ENCODE measurements at places on chromosomes 3 and 15.

DNA sequence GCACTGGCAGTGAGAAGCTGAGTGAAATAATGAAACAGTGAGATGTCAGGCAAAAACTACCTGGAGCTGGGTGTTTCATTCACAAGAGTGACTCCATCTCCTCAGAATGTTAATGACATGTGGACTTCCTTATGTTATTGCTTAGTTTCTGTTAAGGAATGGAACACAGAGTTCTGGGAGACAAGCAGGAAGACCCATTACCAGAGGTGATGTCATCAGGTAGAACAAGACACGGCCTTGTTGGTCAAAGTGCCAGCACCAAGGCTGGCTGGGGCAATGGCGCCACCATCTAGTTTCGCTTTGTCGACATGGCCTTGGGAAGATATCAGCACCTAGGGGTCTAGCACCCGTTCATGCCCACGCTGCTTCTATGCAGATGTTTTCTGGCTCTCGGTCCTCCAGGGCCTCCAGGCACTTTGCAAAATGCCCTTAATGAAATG, 252.2 kb downstream of the FAM43A start:
- no peak for DNase-seq
- no peak overlapping the region for H3K4me3 ChIP-seq
- no peaks in the 10 kb centered on the region for H3K36me3 ChIP-seq
- no peak overlapping the region for H3K27ac ChIP-seq
- no peaks in the 10 kb centered on the region for H3K4me1 ChIP-seq

GRCh38 chr15:74750751-74751150, 2.1 kb downstream of the CYP1A2 start:
- no peak overlapping the region for H3K4me3 ChIP-seq
- H3K36me3 ChIP-seq, result no peaks in the 10 kb centered on the region
- no peaks in the 10 kb centered on the region for H3K4me1 ChIP-seq
- no peaks in the 10 kb centered on the region for H3K27me3 ChIP-seq
- H3K27ac ChIP-seq, result no peak overlapping the region
- no peak for DNase-seq

- no peaks in the 10 kb centered on the region for H3K36me3 ChIP-seq
- H3K4me3 ChIP-seq, result no peak overlapping the region
- H3K4me1 ChIP-seq, result peaks cover 3% of the 10 kb centered on the region
- DNase-seq, result no peak
- H3K27ac ChIP-seq, result peak overlapping the region; percentile 6
Measured at GRCh38 chr3:45043728-45044299, 17.7 kb downstream of the CLEC3B start.

DNA sequence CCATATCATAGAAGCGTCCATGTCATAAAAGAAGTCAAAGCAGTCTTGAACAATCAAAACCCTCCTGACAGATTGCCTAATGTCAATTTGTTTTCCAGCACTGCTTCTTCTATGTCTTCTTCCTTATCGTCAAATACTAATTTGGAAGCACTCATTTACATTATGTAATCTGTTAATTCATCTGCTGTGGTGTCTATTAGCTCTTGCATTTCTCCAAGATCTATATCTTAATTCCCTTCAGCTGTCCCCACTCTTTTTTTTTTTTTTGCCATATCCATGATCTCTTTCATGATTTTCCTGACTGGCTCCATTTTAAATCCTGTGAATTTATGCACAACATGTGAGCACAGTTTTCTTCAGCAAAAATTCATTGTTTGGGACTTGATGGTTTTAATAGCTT, 560.5 kb upstream of the ARPP21 start:
- no peak for DNase-seq
- H3K36me3 ChIP-seq, result no peaks in the 10 kb centered on the region
- no peaks in the 10 kb centered on the region for H3K4me1 ChIP-seq
- H3K27ac ChIP-seq, result no peak overlapping the region
- H3K4me3 ChIP-seq, result no peak overlapping the region

DNA sequence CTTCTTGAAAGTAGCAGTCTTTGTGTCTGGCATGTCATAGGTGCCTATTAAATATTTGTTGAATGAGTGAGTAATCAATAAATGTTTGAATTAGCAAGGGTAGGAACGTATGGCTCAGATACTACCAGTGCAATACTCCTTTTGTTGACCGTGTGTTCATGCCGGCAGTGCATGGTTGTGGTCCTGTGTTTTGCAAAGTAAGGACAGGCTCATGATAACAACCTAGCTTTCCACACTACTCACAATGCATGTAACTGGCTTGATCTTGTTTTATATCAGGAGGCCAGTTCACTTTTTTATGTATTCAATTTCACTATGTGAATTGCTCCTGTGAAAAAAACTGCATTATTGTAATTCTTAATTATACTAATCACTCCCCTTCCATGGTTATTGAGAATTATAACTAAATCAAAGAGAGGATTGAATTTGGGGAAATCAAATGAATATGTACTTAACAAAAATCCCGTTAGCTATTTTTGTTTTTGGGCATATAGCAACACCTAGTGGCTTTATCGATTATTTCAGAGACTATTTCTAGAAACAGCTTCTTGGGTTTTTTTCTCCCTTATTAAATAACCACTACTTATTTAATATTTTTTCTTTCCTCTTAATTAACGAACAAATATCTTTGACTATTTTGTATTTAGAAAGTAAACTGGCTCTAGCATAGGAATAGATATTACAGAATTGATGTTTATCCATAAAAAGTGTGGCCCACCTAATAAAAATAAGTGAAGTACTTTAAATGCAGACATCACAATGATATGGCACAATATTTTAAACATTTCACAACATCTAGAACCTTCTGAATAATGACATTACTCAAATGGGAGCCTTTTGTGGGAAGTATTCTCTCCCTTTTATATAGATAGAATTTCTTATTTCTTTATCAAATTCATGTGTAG, 218.5 kb downstream of the BBX start:
- no peak overlapping the region for H3K4me3 ChIP-seq
- DNase-seq, result no peak
- H3K4me1 ChIP-seq, result no peaks in the 10 kb centered on the region

GRCh38 chr3:124260206-124260915, 268.4 kb upstream of the ROPN1 start:
- H3K36me3 ChIP-seq, result no peaks in the 10 kb centered on the region
- no peaks in the 10 kb centered on the region for H3K27me3 ChIP-seq
- DNase-seq, result no peak
- no peak overlapping the region for H3K27ac ChIP-seq

GRCh38 chr15:31803388-31803884, 226.9 kb upstream of the CHRNA7 start:
- no peaks in the 10 kb centered on the region for H3K36me3 ChIP-seq
- no peaks in the 10 kb centered on the region for H3K4me1 ChIP-seq
- H3K27me3 ChIP-seq, result no peaks in the 10 kb centered on the region
- H3K4me3 ChIP-seq, result no peak overlapping the region

DNA sequence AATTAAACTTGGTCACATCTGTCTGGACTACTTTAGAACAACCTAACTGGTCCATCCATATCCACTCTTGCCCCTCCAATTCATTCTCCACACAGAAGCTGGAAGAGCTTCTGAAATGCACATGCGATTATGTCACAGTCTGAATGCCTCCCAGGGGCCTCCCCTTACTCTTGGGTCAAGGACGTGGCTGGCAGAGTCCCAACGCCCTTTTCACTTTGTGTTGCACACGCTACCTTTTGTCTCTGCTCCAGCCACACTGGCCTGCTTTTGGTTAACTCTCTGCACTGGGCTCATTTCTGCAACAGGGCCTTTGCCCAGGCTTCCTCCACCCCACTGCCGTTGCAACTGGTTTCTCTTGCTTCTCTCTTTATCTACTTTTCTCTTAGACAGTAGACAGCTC, 245.2 kb downstream of the IL20RB start:
- H3K27ac ChIP-seq, result no peak overlapping the region
- H3K36me3 ChIP-seq, result no peaks in the 10 kb centered on the region
- H3K27me3 ChIP-seq, result no peaks in the 10 kb centered on the region

GRCh38 chr3:19934098-19934566, at the start of gene EFHB:
TSS of gene EFHB (minus strand) at chr3:19934217. CDS start at chr3:19934018, 199 bp downstream.
- peak; percentile 69 for DNase-seq
- H3K4me1 ChIP-seq, result no peaks in the 10 kb centered on the region
- H3K36me3 ChIP-seq, result no peaks in the 10 kb centered on the region
- H3K27ac ChIP-seq, result no peak within 1 kb of the TSS
- peaks cover 4% of the 10 kb centered on the region for H3K27me3 ChIP-seq
- H3K4me3 ChIP-seq, result no peak within 1 kb of the TSS

- H3K4me1 ChIP-seq, result no peaks in the 10 kb centered on the region
- DNase-seq, result no peak
- H3K27me3 ChIP-seq, result no peaks in the 10 kb centered on the region
- H3K27ac ChIP-seq, result no peak overlapping the region
- no peak overlapping the region for H3K4me3 ChIP-seq
Measured at GRCh38 chr3:9019259-9019961, 56.1 kb upstream of the RAD18 start.

- no peaks in the 10 kb centered on the region for H3K27me3 ChIP-seq
- no peaks in the 10 kb centered on the region for H3K36me3 ChIP-seq
- DNase-seq, result no peak
- H3K4me1 ChIP-seq, result peaks cover 6% of the 10 kb centered on the region
- H3K4me3 ChIP-seq, result no peak overlapping the region
- peak overlapping the region; percentile 38 for H3K27ac ChIP-seq
Measured at GRCh38 chr15:47332481-47332880, 384.8 kb upstream of the SEMA6D start.

GRCh38 chr3:141920701-141921100, 44.3 kb downstream of the ATP1B3 start:
- H3K4me1 ChIP-seq, result no peaks in the 10 kb centered on the region
- no peak for DNase-seq
- H3K27me3 ChIP-seq, result no peaks in the 10 kb centered on the region
- no peak overlapping the region for H3K27ac ChIP-seq

GRCh38 chr3:185764980-185765370, 59.9 kb downstream of the IGF2BP2 start:
- H3K4me1 ChIP-seq, result peaks cover 22% of the 10 kb centered on the region

DNA sequence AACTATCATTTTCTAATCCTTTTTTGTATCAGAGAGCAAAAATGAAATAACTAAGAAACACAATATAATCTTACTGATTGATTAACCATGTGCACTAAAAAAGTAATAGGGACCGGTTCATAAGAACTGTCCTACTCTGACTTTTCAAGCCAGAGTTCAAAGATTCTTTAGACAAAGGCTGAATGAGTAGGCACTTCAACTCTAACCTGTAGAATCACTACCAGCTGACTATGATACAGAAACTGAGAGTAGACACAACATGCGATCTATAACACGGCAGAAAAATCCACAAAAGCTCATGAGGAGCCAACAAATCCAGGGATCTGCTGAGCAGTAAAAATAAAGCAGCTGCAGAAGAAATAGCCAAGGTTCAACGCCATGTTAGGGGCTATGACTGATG, 8.9 kb downstream of the COPB2 start:
- no peaks in the 10 kb centered on the region for H3K27me3 ChIP-seq
- peaks cover 4% of the 10 kb centered on the region for H3K4me1 ChIP-seq
- no peak overlapping the region for H3K27ac ChIP-seq

DNA sequence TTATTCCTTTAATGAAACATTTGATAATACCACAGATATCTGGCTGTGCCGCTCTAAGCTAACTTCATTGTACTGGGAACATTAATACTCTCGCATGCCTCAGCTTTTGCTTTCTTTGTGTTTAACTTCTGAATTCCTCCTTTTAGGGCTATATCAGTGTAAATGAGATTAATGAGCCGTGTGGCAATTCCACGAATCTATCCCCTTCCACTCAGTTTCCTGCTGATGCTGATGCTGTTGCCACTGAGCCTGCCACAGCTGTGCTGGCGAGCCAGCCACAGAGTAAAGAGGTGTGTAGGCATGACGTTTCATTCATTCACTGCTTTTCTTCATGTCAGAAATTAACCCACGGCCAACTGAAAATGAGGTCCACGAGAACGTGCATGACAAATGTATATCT, 30.0 kb upstream of the ABHD10 start:
- no peaks in the 10 kb centered on the region for H3K27me3 ChIP-seq
- H3K4me1 ChIP-seq, result no peaks in the 10 kb centered on the region
- no peak overlapping the region for H3K4me3 ChIP-seq
- H3K36me3 ChIP-seq, result peaks cover 18% of the 10 kb centered on the region
- H3K27ac ChIP-seq, result no peak overlapping the region

DNA sequence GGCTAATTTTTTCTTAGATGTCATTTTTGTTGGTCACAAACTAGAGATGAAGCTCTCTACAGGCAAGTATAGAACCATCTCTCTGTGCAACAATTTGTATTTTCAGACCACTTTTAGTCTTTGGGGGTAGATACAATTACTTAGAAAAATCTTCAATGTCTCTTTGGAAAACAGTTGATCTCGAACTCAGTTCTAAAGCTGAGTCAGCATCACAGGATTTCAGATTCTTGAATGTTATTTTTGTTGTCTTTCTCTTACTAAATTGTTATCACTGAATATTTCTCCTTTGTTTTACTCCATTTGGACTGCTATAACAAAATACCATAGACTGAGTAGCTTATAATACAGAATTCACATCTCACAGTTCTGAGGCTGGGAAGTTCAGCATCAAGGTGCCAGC, 1557.0 kb downstream of the SI start:
- H3K36me3 ChIP-seq, result no peaks in the 10 kb centered on the region
- no peaks in the 10 kb centered on the region for H3K4me1 ChIP-seq
- no peaks in the 10 kb centered on the region for H3K27me3 ChIP-seq
- no peak for DNase-seq
- H3K4me3 ChIP-seq, result no peak overlapping the region
- no peak overlapping the region for H3K27ac ChIP-seq

GRCh38 chr3:114566162-114566755, 272.4 kb downstream of the TIGIT start:
- H3K4me3 ChIP-seq, result no peak overlapping the region
- H3K27me3 ChIP-seq, result no peaks in the 10 kb centered on the region
- H3K27ac ChIP-seq, result no peak overlapping the region
- H3K4me1 ChIP-seq, result no peaks in the 10 kb centered on the region
- no peak for DNase-seq
- no peaks in the 10 kb centered on the region for H3K36me3 ChIP-seq

DNA sequence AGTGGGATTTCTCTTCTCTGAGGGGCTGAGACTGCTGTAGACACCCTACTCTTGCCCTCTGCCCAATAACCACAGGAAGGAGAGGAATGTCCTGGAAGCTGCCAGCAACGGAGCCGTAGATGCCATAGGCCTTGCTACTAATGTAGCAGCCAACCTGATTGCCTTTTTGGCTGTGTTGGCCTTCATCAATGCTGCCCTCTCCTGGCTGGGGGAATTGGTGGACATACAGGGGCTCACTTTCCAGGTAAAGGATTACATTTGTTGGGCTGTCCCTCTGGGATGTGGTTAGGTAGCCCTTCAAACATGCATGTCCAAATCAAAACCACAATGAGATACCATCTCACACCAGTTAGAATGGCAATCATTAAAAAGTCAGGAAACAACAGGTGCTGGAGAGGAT, 16.1 kb downstream of the SLC28A2 start:
- H3K36me3 ChIP-seq, result no peaks in the 10 kb centered on the region
- no peaks in the 10 kb centered on the region for H3K27me3 ChIP-seq
- no peak overlapping the region for H3K4me3 ChIP-seq
- no peaks in the 10 kb centered on the region for H3K4me1 ChIP-seq
- DNase-seq, result no peak
